ENCODE measurements at places on chromosomes 12 and 14.

DNA sequence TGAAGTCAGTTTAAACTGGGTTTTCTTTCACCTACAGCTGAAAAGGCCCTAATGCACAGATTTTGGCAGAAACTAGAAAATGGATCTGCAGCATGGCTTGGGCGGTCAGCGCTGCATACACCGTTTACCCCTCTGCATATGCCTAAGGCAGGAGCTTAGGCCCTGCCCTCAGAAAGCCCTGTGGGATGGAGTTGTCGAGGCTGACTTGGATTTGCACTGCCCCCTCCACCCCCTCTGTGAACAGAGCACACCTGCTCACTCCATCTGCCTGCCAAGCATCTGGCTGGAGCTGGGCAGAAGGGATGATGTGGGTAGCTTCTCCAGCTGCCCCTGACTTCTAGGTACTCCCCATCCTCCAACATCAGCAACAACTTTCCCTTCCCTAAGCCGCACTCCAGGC is 41.9 kb downstream of the TTC7B start:
- no peak for DNase-seq

DNA sequence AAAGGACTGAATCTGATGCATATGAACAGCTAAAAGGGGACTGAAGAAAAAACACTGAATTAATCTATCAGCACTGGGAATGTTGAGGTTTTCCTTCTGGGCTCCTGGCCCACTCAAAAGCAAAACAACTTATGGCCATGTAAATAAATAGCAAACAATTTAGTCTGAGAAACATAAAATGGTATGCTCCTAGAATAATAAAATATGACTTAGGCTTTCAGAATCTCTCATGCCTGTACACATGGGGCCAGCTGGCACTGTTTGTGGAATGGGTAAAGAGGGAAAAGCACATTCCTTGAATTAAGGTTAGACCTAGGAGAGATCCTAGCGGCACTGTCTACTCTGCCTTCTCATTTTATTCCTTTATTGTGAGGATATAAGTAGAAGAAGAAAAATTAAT is 6.2 kb downstream of the KLHDC2 start:
- no peak for DNase-seq

GRCh38 chr12:5294274-5295070 is 137.4 kb upstream of the NTF3 start:
- no peak for DNase-seq

DNA sequence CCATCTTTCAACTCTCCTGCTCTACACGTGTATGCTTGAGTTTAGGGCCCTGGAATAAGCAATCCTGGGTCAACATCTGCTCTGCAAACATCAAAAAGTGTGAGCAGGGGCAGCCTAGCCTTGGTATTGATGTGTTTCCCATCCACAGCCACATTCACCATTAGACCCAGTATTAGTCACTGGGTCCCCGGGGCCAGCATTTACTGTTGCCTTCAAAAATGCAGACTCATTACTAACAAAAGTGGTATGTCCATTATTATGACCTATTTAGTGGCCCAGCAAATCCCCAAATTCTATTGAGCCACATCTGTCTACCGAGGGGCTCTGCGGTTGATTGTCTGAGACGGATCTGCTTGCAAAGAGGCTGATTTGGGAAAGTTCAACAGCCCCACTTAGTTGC is 661.8 kb downstream of the DIO2 start:
- peak; percentile 34 for DNase-seq

DNA sequence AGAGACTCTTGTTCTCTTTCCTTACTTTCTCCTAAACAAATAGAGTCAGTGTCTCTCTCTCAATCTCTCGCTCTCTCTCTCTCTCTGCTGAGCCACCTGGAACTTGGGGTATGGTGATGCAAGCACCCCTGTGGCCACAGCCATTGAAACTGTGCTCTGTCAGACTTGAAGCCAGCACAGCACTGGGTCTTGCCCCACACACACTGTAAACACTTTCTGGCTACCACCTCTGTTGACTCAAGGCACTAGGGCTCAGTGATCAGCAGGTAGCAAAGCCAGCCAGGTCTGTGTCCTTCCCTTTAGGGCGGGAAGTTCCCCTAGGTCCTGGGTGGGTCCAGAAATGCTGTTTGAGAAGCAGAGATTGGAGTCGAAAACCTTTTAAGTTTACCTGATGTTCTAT is 125.9 kb upstream of the GARIN6 start:
- DNase-seq = no peak

All from non-pigmented ciliary epithelial cell (primary cell).